ENCODE measurements at places on chromosomes 7 and 10.

- DNase-seq = peak; percentile 46
Observed at GRCh38 chr7:130985361-130985760, 251.4 kb upstream of the KLF14 start.

DNA sequence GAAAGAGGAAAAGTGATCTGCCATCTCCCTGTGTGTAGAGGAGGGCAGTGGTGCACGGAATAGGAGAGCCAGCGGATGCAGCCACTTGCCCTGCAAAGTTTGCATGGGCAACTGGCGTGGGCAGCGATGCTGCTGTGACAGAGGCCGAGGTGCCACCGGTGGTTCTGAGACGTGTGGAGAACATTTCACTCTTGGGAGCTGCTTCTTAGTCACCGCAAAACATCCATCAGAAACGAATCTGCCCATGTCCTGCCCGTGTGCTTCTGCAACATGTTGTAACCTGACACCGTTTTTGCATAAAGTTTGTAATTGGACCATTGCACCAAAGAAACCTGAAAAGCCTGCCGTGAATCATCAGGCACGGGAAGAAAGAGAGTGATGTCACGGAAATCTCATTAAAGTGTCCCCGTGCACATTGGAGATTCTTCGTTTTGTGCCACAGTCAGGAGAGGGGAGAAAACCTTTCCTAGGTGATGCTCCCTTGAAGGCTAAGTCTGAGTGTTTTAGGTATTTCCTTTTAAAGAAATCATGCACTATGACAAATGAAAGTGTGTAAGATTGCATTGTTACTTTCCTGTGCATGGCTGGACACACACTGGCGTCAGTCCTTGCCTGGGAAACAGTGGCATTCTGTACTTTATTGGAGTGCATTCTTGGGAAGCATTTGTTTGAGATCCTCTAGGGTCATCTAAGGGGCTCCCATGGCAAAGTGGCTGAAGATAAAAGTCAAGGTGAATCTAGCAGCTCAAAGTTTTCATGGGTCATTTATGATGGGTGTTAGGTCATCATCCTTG lies 302.6 kb downstream of the KLF6 start:
- DNase-seq = no peak

DNA sequence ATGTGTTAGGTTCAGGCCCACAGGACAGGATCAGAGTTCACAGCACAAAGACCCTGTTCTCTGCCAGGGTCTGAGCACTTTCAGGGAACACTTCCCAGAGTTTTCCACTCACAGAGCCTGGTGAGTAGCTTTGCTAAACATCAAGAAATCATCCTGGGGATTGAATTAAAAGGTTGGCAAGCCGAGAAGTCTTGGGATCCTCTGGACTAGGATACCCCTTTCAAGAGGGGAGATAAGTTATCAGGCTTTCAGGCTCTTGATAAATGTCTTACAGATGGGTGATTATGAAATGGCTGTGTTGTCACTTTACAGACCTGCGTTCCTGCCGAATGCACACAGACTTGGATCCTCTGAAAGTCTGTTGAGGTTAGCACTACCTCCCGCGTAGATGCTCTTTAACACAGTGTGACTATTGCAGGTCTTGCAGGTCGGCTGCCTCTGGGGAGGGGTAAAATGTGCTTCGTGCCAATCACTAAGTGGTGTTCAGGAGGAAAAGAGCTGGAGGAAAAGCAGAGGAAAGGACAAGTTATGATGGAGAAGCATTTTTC lies 473.5 kb upstream of the AKR1E2 start:
- no peak for DNase-seq

DNA sequence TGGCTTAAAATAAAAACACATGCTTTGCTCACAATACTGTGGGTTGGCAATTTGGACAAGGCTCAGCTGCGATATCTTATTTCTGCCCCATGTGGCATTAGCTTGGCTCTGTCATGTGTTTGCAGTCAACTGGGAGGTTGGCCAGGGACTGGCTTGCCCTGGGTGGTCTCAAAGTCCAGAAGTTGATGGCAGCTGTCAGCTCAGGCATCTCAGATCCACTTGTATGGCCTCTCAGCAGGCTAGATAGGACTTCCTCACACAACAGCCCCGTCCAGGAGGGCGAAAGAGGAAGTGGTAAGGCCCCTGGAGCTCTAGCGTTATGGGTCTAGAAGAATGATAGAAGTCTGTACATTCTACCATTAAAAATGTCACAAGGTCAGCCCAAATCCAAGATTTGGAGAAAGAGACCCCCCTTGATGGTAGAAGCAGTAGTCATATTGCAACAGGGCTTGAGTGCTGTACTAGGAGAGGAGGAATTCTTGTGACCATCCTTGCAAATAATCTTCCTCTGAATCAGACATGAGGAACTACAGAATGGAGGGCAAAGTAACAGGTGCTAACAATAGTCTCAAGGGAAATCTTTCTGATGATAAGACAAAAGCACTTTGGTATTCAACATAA lies 166.2 kb downstream of the FAM107B start:
- DNase-seq = no peak

DNA sequence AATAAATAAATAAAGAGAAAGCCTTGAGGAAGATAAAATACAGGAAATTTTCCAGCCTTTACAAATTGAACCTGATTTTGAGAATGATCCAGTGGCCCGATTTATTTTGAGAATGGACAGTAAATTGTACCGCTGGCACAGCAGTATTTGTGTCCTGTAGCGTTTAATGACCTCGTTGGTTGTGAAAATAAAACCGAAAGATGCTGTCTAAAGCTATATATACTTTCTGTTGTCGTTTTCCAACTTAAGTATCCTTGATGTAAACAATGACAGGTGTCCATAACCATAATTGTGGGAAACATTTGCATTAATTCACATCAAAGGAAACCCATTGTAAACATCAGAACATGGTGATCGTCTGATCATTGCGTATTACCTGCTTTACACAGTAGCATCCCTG lies 38.8 kb downstream of the TBXAS1 start:
- DNase-seq = no peak

- DNase-seq = no peak
Observed at GRCh38 chr10:111923032-111923431, 260.5 kb downstream of the GPAM start.

DNA sequence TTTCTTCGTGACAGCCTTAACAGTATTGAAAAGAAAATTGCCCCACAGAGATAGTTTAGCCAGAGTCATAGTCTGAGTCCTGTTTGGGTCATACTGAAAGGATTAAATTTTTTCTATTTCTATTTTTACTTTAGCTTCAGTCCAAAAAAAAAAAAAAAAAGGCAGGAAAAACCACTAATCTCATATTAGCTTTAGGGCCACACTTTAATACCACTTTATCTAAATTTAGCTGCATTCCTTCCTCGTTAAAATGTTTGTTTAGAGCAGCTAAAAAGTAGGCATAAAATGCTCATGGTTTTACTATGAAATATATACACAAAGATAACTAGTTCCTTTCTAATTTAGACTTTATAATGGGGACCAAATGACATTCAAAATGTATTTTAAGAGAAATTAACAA lies 216.5 kb upstream of the TMEM196 start:
- DNase-seq = no peak

DNA sequence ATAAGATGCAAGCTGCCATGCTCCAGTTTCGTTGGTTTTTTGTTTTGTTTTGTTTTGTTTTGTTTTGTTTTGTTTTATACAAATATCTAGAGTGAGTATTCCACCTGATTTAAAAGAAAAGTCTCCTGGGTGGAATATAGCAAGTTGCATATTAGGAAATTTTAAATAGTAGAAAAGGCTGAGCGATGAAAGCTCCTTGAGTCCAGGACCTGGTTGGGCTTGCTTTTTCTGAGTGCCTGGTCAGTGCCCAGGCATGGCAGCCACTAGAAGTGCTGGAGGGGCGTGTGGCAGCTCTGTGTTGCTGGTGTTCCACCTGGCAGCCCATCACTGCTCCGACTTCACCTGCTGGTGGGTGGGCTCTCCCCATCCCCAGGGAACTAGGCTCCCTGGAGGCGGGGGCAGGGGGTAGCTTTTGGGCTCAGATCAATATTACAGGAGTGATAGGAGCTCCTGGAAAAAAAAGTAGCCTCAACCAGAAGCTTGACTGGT lies 8.0 kb downstream of the COL17A1 start:
- no peak for DNase-seq

GRCh38 chr7:44098092-44099068 lies 5.8 kb upstream of the AEBP1 start:
- peak; percentile 47 for DNase-seq
